ENCODE measurements at places on chromosomes 12 and 14. TPM values are rescaled to one million over a fixed set of nuclear protein-coding genes. Genes with fewer than 3 reads are reported as not detected.

DNAI7 gene
- polyA plus RNA-seq, result not detected

GRCh38 chr14:91252871-91253794, 8.6 kb upstream of the GPR68 start:
- H3K36me3 ChIP-seq, result no peaks in the 10 kb centered on the region
- DNase-seq, result peak; percentile 48

DNA sequence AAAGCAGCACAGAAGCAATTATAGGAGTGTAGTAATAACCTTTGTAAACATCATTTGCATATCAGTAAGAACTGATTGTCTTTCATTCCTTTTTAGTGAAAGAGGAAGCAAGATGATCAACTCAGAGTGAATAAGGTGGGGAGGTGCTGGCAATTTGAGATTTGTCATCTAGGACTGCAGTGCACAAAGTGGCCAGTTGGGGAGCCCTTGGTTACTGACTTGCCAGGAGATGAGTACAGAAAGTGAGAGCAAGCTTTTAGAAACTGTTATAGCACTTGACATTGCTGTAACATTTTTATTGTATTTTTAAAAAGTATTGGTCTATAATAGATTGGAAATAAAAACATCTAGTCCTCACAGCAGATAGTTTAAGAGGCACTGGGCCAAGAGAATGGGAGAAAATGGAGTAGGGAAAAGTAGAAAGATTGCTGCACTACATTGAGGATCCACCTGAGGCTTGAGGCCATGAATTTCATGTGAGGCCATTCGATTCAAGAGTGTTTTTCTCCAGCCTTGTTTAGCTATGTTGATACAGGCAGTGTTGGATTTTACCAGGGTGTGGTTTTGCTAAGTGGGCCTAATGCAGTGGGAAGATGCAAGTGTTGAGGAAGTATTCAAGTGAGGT, 98.2 kb downstream of the SNAPC1 start:
- H3K36me3 ChIP-seq, result no peaks in the 10 kb centered on the region
- no peak overlapping the region for H3K4me3 ChIP-seq
- no peaks in the 10 kb centered on the region for H3K4me1 ChIP-seq
- peak; percentile 9 for DNase-seq
- H3K27ac ChIP-seq, result no peak overlapping the region

DNA sequence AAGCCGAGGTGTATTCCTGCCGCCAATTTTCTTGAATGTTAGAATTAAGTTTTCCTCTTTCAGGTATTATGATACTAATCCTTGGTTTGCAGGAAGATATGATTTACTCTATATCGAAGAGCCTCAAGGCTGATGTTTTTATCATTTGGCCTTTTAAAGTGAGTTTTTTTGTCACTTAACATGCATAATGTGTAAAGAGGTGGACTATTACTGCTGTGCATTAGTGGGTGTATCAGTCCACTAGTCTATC, 11.1 kb upstream of the TMPO start:
- peak overlapping the region; percentile 96 for H3K4me3 ChIP-seq
- H3K27me3 ChIP-seq, result no peaks in the 10 kb centered on the region
- peaks cover 10% of the 10 kb centered on the region for H3K4me1 ChIP-seq
- peak overlapping the region; percentile 95 for H3K27ac ChIP-seq
- H3K36me3 ChIP-seq, result no peaks in the 10 kb centered on the region

- no peak overlapping the region for H3K27ac ChIP-seq
- no peak for DNase-seq
- H3K4me1 ChIP-seq, result peaks cover 4% of the 10 kb centered on the region
- H3K4me3 ChIP-seq, result no peak overlapping the region
- H3K27me3 ChIP-seq, result peaks cover 2% of the 10 kb centered on the region
These were observed 93.6 kb downstream of the PELI2 start for GRCh38 chr14:56211844-56212243.

- no peak for DNase-seq
- no peaks in the 10 kb centered on the region for H3K4me1 ChIP-seq
- no peaks in the 10 kb centered on the region for H3K36me3 ChIP-seq
- no peak overlapping the region for H3K27ac ChIP-seq
- H3K4me3 ChIP-seq, result no peak overlapping the region
These were observed 7.4 kb upstream of the CCDC198 start for GRCh38 chr14:57501039-57501557.
